ENCODE measurements at places on chromosomes 1 and 21. TPM values are rescaled to one million over a fixed set of nuclear protein-coding genes. Genes with fewer than 3 reads are reported as not detected.

Gene LCE1A
- total RNA-seq, result not detected

Gene TLR5
- total RNA-seq, result 0.18 TPM

Gene CHODL
- 0.07 TPM for total RNA-seq

Gene ALPL
- 0.13 TPM for total RNA-seq

Gene ZFP69B
- total RNA-seq, result 2.8 TPM

GRCh38 chr1:89855413-89856123 lies 34.7 kb downstream of the LRRC8D start:
- DNase-seq, result no peak

Gene MIER1
- total RNA-seq, result 28.3 TPM

Gene TTF2
- total RNA-seq, result 29.1 TPM

- no peak for DNase-seq
Observed at GRCh38 chr1:9886092-9886742, 23.9 kb downstream of the CTNNBIP1 start.

DNA sequence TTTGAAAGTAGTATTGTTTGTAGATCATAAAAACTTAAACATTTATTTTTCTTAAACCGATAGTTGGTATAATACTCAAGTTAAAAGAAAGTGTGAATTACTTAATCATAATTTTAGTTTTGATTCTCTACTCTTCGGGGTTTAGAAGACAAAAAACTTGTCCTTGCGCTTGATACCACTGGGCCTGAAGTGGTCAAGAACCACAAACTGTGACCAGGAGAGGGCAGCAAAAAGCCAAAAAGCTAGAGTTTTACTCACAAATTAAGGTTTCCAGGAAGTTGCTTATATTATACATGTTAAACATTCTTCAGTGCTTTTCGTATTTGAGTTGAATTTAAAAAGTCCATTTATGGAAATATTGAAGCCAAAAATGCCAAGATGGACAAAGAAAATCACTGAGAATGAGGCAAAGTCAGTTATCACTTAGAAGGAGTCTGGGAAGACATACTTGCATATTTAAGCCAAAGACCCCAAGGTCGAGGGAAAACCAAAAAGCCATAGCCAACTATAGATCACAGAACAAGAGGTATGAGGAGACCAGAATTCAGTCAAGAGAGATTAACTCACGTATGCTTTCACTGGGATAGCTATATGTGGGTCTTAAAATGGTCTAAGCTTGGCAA lies 34.2 kb downstream of the EFCAB7 start:
- no peak for DNase-seq

Gene TTC39A
- 1.2 TPM for total RNA-seq

GRCh38 chr1:115564201-115564600 lies 77.6 kb upstream of the VANGL1 start:
- DNase-seq, result no peak

Gene TAS1R1
- total RNA-seq, result 0.07 TPM

DNA sequence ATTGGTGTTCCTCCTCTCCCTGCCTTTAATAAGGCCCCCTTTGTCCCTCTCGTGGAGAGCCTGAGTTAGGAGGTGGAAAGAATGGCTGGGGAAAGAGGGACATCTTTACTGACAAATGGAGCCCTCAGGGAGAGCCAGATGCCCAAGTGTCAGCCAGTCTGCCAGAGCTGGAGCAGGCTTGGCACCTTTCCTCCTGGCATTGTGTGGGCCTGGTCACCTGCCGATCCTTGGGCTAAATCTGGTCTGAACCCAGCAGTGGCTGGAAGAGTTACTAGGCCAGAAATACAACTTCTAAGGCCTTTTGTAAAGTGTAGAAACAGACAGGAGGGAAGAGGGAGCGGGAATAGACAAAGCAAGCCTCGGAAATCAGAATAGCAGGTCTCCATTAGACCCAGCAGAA lies 24.9 kb downstream of the VANGL1 start:
- DNase-seq, result no peak

DNA sequence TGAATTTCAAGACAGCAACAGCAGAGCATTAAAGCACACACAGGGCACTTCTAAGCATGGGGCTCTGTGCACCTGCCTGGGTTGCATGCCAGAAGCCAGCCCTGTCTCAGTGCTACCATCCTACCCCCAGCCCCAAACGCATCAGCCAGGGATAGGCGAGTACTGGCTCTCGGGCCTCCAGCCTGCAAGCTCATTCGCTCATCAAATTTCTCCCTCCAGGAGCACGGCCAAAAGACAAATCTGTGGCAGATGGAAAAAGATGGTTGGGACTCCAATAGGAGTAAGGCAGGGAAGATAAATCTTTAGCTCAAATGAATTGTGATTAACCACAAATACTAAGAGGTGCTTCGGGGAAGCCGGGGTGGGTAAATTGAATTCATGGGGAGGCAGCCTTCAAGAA lies 189.6 kb downstream of the KAZN start:
- no peak for DNase-seq

- DNase-seq, result no peak
Observed at GRCh38 chr1:53144201-53144600, 1.8 kb upstream of the SLC1A7 start.

- DNase-seq, result no peak
Observed at GRCh38 chr1:229157480-229157879, 113.4 kb upstream of the RAB4A start.

GRCh38 chr21:27722095-27722494 lies 755.2 kb upstream of the ADAMTS5 start:
- DNase-seq, result no peak

- no peak for DNase-seq
Observed at GRCh38 chr1:226708342-226708780, 30.7 kb downstream of the ITPKB start.

GRCh38 chr21:32884062-32884461 lies 112.5 kb upstream of the PAXBP1 start:
- no peak for DNase-seq

Gene AHCYL1
- total RNA-seq, result 79.5 TPM

Gene KCNE2
- total RNA-seq, result not detected

Gene AIRE
- under 0.01 TPM for total RNA-seq

GRCh38 chr21:37551993-37552355 lies 185.4 kb downstream of the DYRK1A start:
- DNase-seq, result no peak

Gene PDC
- not detected for total RNA-seq

DNA sequence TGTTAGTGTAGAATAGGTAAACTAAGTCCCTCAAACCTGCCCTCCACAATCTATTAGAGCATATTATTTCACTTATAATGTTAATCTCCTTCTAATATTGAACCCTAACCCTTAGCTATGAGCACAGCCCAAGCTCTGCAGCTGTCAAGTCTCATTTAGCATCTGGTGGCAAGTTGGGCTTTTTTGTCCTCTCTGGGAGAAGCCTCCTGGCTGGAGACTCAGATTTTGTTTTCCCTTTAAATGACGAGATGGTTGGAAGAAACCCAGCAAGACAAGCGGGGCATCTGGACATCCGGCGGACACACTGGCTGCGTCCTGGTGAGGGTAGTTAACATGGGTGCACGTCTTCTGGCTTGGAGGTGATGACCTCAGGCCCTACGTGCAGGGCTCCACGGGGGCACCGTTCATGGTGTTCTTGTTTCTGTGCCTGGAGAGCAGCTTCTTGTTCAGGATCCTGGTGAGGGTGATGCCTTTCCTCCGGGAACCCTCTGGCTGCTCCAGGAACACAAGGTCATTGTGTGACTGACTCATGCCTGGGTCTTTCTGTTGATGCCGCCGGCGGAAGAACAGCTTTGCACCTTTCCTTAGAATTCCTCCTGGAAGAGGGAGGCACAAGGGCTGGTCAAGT lies 9.7 kb upstream of the PRDM15 start:
- DNase-seq, result no peak

Data from pulmonary artery endothelial cell (primary cell).